Dorsolateral prefrontal cortex (tissue), 122 donors: ENCODE measurements at places on chromosomes 3 and 15.

DNA sequence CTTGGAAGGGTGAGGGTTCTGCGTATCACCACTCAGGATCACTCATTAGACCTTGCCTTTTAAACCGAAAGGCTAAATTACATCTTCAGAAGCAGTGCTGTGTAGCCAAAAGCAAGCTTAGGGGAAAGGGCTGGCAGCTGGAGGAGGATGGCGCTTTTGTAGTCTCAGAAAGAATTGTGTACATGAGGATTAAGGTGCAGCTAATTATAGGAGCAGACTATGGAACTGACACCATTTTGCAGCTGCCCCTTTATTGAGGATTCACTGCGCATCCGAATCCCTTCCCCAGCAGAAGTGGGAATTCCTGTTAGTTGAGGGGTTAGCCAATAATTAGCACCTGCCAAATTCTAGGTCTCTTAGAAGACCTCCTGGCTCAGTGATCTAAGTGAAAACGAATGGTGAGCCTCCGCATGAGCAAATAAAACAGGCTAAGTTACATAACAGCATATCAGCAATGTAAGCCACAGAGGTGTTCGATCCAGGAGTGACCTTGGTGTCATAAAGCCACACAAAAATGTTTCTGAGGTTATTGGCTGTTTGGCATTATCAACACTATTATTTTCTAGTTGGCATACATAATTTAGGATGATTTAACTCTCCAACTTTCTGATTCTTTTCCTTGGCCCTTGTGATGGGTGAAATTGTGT, 42.6 kb upstream of the SEMA6D start:
- DNase-seq: no peak

GRCh38 chr15:89533861-89534544, 37.6 kb upstream of the RHCG start:
- DNase-seq: no peak

- no peak for DNase-seq
These were observed 96.9 kb upstream of the RPL32 start for GRCh38 chr3:12938258-12938711.

DNA sequence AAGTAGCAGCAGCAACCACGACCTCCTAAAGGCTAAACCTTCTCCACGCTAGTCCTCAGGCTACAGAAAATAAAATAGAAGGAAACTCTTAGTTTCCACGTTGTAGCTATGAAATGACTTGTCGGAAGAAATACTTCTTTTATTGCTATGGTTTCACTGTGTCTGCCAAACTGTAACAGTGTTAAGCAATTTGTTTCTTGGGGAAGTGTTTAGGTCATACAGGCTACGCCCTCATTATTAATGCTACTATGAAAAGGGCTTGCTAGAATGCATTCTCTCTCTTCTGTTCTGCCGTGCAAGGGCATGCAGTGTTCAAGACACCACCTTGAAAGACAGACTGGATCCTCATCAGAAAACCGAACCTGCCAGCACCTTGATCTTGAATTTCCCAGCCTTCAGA, 462.7 kb downstream of the PLOD2 start:
- DNase-seq: no peak

- DNase-seq: no peak
These were observed 24.0 kb upstream of the DGKG start for GRCh38 chr3:186385856-186386602.

DNA sequence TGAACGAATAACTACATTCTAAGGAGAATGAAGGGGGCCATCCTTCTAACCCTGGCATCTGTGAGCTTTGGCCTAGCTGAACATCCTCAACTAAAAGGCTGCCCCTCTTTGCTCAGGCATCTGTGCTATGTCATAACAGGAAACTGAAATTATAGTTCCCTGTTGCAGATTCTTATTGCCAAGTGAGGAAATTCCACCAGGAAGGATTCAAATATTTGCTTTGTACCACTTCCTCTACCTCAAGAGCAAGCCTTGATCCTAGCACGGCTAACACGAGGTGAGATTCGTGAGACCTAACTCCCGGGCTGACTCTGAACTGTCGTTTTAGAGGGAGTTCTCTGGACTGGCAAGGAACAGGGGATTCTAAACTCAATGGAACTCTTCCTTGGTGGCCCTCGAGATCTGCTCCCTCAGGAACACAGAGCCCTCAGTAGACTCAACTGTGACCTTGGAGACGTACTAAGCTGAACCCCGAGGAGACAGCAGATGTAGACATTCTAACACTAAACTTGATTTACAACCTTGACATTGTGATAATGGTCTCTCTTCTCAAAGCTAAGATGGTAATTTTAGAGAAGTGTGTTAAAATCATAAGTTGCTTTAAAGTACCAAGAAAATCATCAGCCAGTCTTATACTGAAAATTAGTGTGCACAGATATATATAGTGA, 4.2 kb downstream of the SPG21 start:
- no peak for DNase-seq

DNA sequence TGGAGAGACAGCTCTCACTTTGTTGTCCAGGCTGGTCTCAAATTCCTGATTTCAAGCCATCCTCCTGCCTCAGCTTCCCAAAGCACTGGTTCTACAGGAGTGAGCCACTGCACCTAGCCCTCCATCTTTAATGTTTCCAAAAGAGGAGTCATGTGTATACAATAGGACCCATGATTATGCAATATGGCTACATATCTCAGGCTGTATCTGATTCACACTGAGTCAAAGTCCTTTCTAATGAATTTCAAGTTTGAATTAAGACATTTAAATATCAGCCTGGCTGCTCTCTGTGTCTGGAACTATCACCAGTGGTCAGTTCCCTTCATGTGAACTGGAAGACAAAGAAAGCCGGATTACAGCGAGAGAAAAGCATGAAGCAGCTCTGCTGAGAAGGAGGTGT, 90.5 kb downstream of the MINAR1 start:
- DNase-seq: no peak

DNA sequence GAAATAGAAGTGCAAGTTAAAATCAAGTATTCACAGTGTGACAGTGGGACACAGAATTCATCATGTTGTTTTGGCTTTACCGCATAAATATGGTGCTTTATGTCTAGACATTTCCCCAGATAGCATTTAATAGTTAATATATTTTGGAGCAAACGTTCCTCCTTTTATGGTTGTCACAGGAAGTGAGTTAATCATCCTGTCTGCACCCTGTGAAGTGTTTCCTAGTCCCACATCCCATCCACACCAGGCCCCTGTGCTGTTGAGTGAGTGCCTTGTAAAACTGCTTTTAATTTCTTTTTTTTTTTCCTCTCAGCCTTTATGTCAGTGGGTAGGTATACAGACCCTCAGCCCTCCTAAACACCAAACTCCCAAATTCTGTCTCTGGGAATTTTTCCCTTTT, 393.7 kb downstream of the FEZF2 start:
- no peak for DNase-seq

DNA sequence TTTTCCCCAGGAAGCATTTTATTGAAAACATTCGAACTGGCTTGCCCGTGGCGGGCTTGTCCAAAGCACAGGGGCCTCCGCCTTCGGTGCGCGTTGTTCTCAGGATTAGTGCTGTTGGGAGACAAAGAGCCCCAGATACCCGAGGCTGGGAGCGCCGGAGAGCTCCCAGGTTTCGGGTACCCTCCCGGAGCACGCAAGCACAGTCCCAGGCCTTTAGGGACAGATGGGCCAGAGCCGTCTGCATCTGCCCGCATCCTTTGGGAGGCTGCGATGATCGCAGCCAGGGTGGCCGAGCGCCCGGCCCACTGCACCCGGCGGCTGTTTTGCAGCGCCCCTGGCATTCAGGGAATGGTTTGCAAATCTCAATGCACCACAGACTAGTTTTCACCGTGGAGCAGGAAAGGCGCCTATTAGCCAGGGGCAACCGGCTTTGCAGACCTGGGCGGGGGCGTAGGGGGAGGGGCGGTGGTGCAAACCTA, 5.0 kb upstream of the FEZF2 start:
- no peak for DNase-seq

DNA sequence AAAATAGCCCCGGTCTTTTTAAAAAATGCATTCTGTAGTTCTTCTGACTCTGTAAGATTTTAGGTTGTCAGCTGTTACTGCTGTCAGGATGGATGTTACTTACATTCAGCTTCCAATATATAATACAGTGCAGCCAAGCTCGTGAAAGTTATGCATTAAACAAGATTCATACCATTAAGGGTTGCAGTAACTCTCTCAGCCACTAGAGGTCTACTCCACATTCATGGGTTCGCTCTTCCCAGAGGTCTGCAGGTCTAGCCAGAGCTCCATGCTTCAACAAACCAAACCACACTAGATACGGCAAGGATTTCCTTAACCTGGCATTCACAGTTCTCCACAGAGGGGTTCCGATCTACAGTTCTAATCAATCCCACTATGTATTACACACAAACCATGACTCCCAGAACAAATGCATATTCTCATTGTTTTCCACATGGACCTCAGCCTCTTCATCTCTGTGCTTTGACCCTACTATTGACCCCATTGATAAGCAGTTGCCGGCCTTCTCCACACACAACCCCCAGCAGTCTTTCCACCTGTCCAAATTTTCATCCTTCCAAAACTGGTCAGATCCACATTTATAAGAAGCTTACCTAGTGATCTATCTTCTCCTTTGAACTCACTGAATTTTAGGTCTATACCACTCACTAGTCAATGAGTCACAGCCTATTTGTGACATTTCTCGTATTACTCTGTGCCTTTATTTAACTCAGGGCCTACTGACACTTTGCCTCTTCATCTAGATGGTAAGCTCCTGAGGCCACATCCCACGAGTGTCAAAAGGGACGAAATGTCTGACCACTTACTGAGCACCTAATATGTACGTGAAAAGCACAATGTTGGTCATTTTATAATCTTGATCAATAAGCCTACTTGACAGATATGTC, 33.7 kb downstream of the RORA start:
- DNase-seq: no peak

DNA sequence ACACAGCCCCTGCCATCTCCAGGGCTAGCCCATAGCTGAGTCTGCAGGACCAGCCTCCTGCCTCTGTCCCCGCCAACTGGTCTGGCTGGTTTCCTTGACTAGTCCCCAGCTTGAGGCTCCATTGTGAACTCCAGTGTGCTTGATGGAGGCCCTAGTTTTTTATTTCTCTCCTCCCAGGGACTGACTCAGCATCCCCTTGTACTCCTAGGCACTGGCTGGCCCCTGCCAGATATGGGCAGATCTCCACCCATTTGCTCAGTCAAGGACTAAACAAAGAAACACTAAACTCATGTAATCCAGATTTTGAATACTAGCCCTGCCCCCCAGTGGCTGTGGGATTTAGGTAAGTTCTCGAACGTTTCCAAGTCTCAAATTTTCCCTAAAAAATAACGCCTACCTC, 415.4 kb upstream of the RORA start:
- DNase-seq: no peak
